CD4-positive, alpha-beta T cell treated with Interleukin-2 at 100 ng/mL for 4 hours (primary cell): ENCODE measurements at places on chromosomes 3 and 15.

DNA sequence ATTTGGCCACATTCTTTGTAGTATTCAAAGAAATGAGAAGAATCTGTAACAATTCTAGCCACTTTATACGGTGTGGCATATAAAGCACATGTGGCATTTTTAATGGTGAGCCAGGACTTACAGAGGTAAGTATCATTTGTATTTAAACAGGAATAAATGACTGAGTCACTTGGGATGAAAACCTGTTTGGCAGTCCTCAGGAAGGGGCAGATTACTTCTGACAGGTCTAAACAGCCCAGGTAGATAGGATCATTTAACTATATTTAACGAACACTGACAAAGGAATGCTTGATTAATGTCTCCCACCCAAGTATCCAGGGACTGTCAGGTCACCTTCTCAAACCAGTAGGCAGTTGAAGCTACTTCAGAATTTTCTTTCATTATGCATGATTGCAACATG lies 241.5 kb upstream of the SATB1 start:
- no peak for DNase-seq

GRCh38 chr3:123712077-123712860 lies 127.4 kb upstream of the HACD2 start:
- no peak for DNase-seq

GRCh38 chr3:141926929-141927328 lies 50.5 kb downstream of the ATP1B3 start:
- no peak for DNase-seq

DNA sequence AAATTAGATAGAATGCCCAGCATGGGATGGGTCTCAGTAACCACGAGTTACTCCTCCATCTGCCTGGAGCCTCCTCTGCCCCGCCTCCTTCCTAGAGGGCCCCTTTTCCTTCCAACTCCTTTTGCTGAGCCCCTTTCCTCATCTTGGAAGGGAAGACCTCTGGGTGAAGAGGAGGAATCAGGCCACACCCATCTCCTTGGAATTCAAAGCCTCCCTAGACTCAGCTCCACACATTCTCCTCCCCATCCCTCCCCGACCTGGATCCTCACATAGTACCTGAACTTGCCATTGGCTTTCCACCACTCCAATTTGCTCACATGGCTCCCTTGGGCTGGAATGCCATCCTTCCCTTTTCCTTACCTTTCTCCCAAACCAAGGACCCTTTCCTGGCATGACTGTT lies 128.8 kb downstream of the SMAD6 start:
- no peak for DNase-seq

DNA sequence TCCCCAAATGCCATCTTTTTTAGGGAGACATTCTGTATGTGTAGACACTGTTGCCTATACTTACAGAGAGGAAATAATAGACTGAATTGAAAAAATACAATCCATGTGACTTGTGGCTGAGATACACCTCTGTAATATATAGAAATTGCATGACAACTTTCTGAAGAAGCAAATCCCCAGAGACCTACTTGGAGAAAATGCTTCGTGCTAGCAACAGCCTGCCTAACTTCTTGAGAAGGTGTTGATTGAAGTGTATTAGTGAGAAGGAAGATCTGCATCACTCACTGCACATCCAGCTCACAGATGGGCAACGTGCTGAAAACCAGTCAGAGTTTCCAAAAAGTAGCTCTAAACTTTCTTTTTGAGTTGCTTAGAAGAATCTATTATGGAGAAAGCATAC lies 404.1 kb downstream of the EPHB1 start:
- DNase-seq = no peak

DNA sequence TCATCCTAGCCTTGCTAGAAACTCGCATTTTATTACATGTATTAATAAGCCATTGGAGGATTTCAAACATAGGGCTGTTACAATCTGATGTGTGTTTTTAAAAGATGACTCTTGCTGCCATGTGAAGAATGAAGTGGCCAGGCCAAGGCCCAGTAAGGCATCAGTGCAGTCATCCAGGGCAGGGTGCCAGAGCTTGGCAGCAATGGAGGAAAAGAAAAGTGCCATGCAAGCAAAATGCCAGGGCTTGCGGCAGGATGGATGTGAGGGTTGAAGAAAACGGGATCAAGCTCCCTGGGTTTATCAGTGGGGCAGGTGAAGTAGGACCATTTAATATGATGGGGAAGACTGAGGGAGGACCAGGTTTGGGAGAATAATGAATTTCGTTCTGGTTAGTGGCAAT lies 183.6 kb downstream of the MINAR1 start:
- no peak for DNase-seq

- no peak for DNase-seq
Observed at GRCh38 chr3:62128681-62129080, 244.7 kb downstream of the FEZF2 start.

DNA sequence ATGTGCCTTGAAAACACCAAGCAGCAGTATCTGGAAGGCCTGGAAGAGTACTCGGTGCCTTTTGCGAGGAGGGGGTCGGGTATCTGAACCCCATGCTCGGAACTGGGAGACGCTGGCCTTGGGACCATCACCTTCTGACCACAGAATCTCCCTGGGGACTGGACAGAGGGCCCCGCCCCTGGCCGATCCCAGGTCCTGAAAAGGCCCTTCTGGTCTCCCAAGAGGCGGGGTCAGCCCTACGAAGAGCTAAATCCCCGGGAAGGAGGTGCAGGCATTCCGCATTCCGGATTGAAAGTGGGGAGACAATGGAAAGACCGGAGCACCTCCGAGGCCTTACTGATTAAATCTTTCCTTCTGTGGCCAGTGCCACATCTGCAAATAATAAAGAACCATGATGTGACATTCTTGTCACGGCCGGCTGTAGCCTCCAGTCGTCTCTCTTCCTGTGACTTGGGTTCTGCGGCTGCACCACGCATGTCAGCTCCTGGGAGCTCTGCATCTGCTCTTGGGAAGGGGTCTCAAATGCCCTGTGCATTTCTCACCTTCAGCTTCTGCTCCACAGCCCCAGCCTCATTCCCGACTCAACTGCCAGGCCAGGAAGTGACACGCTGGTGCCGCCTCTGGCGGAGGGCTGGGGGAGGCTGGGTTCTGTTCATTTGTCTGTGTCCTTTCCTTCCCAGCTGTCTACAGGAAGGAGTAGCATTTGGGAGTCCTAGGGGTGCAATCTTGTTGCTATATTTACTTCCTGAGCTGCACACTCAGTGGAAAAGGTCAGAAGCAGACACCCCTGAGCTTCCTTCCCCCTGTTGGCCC lies 173.5 kb downstream of the KLF13 start:
- DNase-seq = no peak

DNA sequence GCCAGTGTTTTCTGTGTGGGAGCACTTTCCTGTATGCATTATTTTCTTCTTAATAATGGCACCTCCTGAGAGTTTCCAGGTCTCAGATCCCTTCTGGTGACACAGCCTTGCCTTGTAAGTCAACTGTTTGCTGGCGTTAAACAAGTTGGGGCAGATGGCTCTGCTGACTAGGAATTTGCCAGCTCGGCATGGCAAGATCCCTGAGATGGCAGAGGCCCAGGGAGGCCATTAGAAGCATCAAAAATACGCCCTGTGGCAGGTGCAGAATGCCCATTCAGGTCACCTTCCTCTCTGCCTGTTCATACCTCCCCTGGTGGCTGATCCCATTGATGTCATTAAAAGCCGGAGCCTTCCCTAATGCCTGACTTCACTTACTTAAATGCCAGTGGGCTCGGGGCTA lies 320.9 kb upstream of the CTDSPL start:
- no peak for DNase-seq

GRCh38 chr3:173584838-173585831 lies 187.6 kb downstream of the NLGN1 start:
- DNase-seq = no peak

DNA sequence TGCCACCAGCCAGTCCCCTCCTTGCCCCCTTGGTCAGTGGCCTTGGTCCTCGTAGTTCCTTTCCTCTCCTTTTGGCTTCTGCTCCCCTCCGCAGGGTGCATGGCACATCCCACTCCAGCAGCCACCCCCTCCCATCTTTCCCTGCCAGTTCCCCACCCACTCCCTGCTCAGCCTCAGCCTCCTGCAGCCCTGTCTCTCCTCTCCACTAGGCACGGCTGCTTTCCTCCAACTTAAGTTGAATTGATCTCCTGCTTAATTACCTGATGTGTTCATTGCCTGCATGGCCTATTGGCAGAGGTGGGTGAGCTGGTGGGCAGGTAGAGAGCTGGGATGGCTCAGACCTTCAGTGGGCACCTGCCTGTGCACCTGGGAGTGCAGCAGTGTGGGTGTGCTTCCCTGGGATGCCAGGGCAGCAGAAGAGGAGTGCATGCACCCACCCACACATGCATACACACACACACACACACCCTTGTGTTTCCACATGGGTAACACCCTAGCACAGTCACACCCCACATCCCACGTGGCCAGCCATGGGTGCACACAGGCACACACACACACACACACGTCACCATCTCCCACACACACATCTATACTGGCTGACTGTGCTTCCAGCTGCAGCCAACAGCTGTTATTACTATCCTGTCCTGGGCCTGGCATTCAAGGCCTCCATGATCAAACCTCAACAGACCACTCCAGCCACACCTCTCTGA lies 30.9 kb downstream of the C3orf18 start:
- DNase-seq = no peak

DNA sequence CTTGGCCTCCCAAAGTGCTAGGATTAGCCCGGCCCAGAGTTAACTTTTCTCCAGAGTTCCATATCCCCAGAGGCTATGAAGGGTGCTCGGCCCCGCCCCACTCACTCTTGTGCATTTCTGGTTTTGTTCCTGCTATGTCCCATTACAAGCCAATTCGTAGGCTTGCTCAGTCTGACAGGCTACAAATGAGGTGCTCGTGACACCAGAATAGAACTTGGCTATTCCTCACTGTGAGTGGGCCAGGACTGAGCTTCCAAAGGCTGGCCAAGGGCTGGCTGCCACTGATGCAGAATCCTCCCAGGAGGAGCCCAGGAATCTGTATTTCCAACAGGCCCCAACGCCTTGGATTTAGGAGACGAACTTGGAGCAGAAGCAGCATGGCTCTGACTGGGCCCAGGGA lies 282.7 kb upstream of the C2CD4B start:
- DNase-seq = no peak

DNA sequence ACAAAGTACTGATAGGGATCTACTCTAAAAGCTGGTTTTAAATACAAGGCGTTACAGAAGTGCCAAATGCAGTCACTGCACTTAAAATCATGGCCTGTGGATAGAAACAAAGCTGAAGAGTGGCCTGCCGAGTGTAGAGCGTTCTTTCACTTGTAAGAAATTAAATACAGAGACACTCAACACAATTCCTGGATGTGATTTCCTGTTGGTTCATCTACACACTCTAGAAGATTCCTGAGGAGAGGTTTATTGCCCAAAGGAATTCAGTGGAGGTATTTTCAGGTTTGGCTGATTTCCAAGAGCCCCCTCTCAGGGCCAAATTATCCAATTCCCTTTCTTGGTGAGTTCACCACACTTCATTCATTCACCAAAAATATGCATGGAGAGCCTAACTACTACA lies 200.3 kb upstream of the IL12A start:
- no peak for DNase-seq

DNA sequence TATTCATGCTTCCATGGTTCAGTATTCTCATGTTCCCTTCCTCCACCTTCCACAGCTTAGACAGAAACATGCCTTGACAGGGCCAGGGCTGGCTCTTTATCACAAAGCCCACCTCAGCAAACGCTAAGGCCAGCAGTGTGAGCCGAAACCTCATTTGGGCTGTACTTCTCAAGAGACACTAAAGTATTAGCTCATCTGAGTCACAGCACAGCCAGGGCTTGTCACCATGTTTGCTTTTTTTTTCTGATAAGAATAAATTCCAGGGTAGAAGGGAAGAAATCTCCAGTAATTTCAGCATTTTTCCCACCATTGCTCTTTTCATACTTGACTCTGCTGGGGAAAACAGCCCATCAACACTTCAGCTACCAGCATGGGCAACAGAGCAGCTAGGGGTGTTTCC lies 95.4 kb downstream of the MYLK start:
- no peak for DNase-seq

DNA sequence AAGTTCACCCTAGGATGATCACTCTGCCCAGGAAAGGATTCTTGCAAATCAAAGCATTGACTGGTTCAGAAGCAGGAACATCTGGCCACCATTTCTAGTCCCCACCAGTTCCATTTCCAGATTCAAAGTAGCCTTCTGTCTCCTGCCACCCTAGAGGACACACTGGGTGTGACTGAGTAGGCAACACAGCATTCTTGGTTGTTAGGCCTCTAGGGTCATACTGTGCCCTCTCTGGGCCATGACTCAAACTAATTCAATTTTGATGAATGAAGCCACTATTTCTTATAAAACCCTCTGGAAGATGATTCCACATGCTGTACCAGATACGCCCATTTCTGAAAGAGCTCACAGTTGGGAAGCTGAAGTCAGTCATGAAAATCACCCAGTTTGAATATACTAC lies 69.7 kb downstream of the WDR76 start:
- no peak for DNase-seq

GRCh38 chr3:43214616-43215015 lies 71.7 kb upstream of the SNRK start:
- no peak for DNase-seq

- DNase-seq = no peak
Observed at GRCh38 chr15:39987821-39988220, 51.2 kb downstream of the SRP14 start.

GRCh38 chr15:47367726-47368390 lies 349.4 kb upstream of the SEMA6D start:
- no peak for DNase-seq

- DNase-seq = no peak
Observed at GRCh38 chr3:77599948-77600347, 560.0 kb downstream of the ROBO2 start.

DNA sequence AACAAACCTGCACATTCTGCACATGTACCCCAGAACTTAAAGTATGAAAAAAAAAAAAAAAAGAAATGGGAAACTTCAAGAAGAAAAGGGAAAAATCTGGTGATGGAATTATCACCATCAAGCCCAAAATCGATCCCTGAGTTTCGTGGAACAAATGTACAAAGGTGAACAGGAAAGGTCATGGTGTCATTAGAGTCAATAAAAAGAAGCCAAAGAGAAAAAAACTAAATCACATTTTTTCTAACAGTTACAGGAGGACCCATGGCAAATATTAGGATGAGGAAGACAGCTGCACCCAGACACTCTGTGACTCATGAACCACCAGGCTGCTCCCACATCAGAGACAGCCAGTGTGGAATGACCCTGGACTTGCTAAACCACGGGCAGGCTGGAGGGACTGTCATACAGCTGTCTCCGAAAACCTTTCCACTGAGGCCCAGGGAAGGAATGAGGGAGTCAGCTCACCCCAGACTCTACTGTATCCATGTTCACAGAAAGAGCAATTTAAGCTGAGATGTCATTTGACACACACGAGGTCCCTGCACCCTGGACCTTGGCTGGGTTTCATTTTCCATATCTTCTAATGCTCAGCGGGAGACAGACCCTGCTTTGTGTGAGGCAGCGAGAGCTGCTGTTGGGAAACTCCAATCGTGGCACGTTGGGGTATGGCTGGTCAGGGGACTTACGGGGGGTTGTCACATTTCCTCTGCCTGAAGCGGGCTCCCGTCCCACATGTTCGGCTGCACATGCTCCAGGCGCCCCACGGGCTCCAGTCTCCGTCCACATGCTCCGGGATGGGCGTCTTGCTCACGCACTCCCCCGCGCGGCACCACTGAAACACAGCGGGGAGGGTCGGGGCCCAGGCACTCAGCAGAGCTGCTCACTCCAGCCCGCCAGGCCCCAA lies 210.2 kb downstream of the ADAMTS17 start:
- DNase-seq = peak; percentile 1
